Neural progenitor cell (in vitro differentiated cells): ENCODE measurements at places on chromosomes 5 and 9. TPM values are rescaled to one million over a fixed set of nuclear protein-coding genes. Genes with fewer than 3 reads are reported as not detected.

ADAM19 gene
- total RNA-seq: 11.5 and 20.9 TPM in 2 replicates

SLCO6A1 gene
- 0.51 and 2.1 TPM in 2 replicates for total RNA-seq

- no peak for DNase-seq
- H3K4me3 ChIP-seq: no peak overlapping the region
- peaks cover 20% of the 10 kb centered on the region for H3K27me3 ChIP-seq
- H3K4me1 ChIP-seq: no peaks in the 10 kb centered on the region
These were observed 5.4 kb upstream of the B4GALT1 start for GRCh38 chr9:33172256-33173238.

KIF4B gene
- total RNA-seq: 0.12 TPM in 1 of 2 replicates, not detected in the other
